ENCODE measurements at places on chromosomes 1 and 21.

- no peak for DNase-seq
Measured at GRCh38 chr21:15676935-15677334, 52.8 kb upstream of the USP25 start.

GRCh38 chr1:68438310-68438709, 11.4 kb downstream of the RPE65 start:
- DNase-seq = no peak

GRCh38 chr1:34747638-34747941, 7.3 kb upstream of the GJB5 start:
- DNase-seq = no peak

DNA sequence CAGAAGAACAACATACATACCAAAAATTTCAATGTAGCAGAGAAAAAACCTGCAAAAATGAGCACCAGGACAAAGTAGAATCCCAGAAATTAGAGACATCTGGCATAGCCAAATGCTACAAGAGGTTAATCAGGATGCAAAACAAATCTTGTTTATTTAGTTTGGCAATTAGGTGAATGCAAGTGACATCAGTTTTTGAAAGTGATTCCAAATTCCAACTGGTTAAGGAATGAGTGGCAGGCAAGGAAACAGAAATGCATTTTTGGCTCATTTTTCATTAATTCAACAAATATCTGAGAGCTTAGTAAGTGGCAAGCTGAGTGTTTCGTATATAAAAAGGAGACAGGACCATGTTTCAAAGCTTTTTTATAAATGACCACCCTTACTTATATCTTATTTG, 21.3 kb downstream of the SCAF4 start:
- no peak for DNase-seq

GRCh38 chr1:240190881-240191401, 99.3 kb downstream of the FMN2 start:
- no peak for DNase-seq

- no peak for DNase-seq
Measured at GRCh38 chr1:201295861-201296260, 12.6 kb downstream of the PKP1 start.

DNA sequence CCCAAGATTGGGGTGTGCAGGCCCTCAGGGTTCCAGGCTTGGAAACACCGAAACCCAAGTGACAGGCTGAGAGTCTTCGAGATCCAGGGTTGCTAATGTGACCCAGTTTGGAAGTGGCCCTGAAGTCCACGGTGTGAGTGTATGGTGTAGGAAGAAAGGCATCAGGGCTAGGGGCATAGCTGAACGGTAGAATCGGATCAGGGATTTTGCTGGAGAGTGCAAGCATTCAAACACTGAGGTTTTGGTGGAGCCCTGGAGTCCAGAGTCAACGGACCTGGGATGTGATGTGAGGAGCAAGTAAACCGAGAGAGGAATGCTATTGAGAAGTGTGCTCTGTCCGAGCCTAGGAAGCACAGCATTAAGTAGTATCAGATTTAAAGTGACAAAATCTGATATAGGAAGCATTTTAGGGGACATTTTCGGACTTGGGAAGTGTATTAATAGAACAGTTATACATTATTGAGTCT, 958 bp downstream of the NFYC start:
- DNase-seq = no peak

DNA sequence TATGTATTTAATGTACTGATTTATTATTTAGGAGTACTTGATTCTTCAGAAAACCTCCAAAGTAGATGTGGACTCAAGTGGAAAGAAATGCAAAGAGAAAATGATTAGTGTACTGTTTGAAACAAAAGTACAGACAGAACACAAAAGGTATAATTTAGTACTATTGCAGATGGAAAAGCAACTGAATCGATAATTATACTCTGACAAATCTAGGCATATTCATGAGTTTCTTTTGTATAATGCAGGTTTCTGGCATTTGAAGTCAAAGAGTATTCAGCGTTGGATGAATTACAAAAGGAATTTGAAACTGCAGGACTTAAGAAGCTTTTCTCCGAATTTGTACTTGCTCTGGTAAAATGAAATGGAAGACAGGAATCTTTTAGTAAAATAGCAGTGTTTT, 12.5 kb downstream of the RWDD3 start:
- no peak for DNase-seq

DNA sequence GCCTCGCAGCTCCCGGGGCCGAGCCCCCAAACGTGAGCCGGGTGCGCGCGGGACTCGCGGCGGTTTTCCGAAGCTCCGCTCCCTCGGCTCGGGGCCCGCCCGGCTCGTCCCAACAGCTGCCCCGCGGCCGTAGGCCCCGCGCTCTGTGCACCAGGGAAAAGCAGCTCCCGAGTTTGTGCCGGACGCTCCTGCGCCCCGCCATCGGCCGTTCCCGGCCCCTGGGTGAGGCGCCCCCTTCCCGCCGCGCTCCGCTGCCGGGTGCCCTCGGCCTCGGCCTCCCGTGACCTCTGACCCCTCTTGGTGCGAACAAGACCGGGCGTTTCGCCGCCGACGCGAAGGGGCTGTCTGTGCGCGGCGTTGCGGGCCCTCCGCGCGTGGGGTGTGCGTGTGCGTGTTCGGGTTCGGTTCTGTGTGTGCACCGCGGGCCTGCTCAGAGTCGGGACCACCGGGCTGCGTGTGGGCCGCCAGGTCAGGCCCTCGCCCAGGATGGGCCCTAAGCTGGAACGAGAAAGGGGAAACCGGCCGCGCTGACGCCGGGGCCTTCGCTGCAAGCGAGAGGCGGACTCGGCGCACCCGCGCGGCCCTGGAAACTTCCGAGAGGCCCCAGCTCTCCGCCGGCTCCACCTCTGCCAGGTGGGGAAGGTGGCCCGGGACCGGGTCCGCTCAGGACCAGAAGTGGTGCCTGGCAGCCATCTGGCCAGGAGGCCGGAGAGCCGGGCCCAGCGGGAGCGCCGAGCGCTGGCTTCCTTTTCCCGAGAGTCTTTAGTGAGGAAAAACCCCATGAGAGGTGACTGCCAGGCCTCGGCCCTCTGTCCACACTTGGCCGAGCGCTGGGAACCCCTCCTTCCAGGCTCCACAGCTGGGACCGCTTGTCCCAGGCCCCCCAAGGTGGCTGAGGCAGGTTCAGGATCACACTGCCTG, 1.9 kb downstream of the PRDM16 start:
- DNase-seq = no peak

GRCh38 chr1:31248276-31248675, 8.6 kb upstream of the NKAIN1 start:
- no peak for DNase-seq

DNA sequence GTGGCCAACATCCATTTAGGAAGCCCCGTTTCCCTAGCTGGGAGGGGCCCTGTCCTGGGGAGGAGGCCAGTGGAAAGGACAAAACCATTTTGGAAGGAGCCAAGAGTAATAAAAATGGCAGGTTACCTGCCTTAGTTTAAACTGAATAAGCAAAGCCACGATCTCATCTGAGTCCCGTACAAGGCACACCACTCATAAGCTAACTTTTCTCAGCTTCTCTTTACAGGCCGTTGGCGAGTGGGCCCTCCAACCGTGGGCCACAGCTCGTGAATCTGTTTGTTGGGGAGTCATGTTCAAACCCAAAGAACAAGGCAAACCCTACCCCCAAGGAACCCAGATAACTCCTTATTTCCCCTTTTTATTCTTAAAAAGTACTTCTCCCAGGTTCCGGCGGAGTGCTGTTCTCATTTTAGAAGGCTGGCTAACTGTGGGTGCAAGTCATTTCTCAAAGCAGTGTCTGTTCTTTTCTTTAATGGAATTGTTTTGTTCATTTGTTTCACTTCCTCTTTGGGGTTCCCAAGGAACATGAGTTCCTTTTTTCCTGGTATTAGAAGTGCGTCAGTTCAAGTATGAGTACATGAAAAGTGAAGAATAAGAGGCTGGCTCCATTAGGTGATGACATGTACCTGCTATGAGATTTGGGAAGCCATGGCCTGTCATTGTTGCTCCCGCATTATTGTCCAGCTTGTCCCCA, 89.0 kb downstream of the PSMG1 start:
- no peak for DNase-seq

GRCh38 chr1:40241362-40241761, 6.4 kb upstream of the TMCO2 start:
- no peak for DNase-seq

DNA sequence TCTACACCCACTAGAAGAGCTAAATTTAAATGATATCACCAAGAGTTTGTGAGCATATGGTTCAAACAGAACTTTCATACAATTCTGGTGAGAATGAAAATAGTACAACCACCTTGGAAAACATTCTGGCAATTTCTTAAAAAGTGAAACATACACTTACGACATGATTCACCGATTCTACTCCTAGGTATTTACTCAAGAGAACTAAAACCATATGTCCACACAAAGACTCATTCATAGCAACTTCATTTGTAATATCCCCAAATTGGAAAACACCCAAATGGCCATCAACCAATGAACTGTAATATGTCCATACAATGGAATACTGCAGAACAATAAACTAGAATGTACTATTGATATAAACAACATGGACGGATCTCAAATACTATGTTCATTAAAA, 51.2 kb upstream of the ADAM30 start:
- DNase-seq = no peak

GRCh38 chr1:56377431-56377830, 201.9 kb downstream of the PLPP3 start:
- DNase-seq = no peak

GRCh38 chr1:200525090-200525987, 95.2 kb downstream of the KIF14 start:
- DNase-seq = no peak

GRCh38 chr1:26171084-26172072, at the start of gene ZNF593OS:
ZNF593OS (minus strand) TSS chr1:26171832; CDS start chr1:26171661, 171 bp downstream.
- no peak for DNase-seq

GRCh38 chr1:78291418-78291817, 199.4 kb upstream of the PTGFR start:
- DNase-seq = no peak

DNA sequence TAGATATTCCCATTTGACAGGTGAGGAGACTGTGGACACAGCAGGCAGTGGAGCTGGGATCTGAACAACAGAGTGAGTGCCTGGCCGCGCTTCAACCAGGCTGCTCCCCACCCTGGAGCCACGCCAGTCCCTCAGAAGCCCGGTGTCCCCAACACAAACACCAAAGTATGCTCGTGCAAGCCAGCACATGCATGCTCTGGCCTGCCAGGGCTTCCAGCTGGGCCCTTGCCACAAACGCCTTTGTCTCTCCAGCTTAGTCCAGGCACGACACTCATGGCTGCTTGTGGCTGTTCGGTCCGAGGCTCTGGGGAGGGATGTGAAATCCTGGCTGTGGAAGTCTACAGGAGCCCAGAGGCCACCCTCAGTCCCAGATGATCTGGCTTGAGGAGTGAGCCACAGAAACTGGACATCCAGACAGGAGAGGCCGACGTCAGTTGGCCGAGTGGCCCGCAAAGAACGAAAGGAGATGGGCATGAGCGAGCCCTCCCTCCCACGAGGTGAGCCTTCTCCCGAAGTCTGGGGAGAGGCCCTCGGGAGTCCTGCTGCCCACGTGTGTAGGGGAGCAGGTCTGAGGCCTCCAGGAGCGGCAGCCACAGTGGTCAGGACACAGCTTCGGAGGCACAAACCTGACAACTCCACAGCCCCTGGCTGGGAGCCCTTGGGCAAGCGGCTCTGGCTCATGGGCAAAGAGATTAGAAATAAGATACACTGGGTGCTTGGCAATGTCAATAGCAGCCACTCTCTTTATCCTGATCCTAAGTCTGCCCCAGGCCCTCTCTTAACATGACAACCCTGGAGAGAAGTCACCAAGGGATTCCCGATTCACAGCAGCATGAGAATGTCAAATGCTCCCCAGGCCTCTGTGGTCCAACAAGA, 117.1 kb upstream of the IFFO2 start:
- no peak for DNase-seq

DNA sequence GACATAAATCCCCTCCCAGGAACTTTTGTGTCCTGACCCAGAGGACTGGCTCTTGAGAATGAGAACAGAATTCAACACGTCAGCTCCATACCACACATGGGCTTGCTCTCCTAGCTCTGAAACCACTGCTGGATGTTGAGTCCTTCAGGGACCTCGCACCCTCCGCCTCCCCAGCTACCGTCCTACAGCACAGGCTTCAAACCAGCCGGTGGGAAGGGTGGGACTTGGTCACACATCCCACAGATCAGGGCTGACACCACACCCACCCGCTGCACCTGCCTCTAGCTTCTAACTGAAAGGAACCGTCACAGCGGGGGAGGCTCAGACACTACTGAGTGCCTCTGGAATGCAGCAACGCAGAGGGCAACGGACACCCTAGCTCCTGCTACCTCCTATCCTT, 24.0 kb downstream of the MRAP start:
- no peak for DNase-seq

- DNase-seq = no peak
Measured at GRCh38 chr1:228930479-228930957, 195.2 kb downstream of the RHOU start.

- no peak for DNase-seq
Measured at GRCh38 chr1:53090227-53091147, 28.5 kb downstream of the PODN start.

- no peak for DNase-seq
Measured at GRCh38 chr1:46719689-46720088, 775 bp upstream of the EFCAB14 start.

GRCh38 chr21:35036465-35037383, 12.4 kb downstream of the RUNX1 start:
- DNase-seq = no peak

- DNase-seq = no peak
Measured at GRCh38 chr1:153609585-153609907, 3.4 kb downstream of the S100A16 start.

- no peak for DNase-seq
Measured at GRCh38 chr1:118043624-118044023, 114.1 kb downstream of the WDR3 start.

- peak; percentile 22 for DNase-seq
Measured at GRCh38 chr1:154265586-154265985, 6.8 kb upstream of the HAX1 start.

DNA sequence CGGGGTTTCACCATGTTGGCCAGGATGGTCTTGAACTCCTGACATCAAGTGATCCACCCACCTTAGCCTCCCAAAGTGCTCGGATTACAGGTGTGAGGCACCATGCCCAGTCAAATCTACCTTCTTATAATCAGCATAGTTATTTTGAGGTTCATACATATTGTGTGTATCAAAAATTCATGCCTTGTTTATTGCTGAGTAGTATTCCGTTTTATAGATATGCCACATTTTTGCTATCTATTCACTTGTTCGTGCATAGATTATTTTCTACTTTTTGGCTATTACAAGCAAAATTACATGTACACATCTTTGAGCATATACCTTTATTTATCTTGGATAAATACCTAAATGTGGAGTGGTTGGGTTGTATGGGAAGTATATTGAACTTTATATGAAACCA, 344.9 kb downstream of the CAMTA1 start:
- no peak for DNase-seq

DNA sequence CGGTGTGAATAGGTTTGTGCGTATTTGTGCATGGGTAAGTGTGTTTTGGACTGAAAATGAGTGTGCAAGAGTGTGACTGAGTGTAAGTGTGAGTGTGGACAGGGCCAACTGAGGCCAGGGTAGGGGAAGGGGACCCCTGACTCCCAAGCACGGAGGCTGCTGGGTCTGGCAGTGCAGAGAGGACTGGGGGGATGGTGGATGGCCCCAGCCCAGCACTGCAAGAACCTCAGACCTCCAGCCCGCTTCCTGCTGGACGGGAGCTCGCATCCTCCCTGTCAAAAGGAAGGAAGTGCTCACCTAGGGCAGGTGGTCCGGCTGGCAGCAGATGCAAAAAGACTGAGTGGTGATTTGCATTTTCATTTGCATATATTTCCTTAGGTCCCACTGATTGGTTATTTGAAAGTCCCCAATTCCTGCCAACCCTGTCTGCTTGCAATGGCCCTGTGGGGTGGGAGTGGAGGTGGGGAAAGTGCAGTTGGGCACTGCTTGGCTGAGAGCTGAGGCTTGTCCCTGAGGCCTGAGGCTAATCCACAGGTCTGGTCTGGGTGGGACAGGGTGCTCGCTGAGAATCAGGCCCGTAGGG, 42.8 kb upstream of the CASZ1 start:
- DNase-seq = no peak
